ENCODE measurements at places on chromosomes 3 and 15.

DNA sequence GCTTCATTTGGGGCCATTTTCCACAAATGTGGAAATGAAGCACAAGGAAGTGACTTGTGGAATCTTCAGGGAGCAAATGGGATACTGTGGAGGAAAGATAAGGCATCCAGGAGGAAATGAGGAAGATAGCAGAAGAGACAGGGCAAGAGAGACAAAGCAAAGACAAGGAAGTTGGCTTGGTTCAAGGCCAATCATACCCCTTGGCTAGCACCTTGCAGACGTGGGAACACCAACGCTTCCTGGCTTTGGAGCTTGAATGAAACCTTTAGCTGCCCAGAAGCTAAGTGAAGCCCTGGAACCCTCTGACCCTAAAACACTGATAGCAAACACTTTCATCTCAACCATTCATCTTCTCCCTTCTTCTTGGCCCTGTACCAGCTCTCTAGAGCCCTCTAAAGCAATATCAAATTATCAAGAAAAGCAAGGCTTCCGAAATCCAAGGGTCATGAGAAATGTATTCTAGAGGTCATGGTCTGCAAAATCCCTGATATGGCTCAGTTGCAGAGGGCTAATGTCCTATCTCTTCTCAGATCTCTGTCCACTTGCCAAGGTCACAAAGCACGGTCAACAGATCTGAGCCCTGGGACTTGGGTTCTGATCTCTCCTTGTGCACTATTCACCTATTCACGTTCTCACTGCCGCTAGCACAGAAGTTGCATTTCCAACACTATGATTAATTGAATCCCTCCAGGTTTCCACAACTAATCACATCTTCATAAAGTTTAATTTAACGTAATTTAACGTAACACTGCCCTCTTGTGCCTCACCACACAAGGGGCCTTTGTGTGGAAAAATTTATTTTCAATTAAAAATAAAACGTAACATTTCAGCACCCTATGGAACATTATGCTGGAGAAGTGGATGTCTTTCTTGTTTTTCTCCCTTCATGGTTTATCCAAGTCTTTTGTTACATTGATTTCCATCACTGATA, 557.6 kb upstream of the ADAMTS9 start:
- DNase-seq, result no peak

DNA sequence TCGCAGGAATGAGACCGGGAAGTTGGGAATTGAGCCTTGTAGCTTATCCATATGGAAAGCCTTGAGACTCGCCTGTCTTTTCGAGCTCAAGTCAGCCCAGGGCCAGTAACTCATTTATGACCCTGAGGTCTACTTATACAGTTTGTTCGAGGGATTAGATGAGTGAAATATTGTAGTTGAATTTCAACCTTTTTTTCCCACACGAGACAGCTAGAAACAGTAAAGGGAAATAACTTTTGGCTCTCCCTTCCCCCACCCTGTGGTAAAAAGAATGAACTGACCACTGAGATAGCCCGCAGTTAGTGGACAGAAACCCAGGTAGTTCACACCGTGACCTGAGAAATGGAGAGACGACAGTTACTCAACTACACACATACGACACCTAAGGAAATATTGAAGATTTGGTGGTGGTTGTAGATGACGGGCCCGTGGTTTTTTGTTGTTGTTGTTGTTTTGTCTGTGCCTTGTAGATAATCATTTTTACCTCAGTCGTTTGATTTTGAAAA, 841 bp downstream of the EIF3J start:
- peak; percentile 57 for DNase-seq

GRCh38 chr15:56537881-56538280, 72.9 kb upstream of the MNS1 start:
- DNase-seq, result no peak

DNA sequence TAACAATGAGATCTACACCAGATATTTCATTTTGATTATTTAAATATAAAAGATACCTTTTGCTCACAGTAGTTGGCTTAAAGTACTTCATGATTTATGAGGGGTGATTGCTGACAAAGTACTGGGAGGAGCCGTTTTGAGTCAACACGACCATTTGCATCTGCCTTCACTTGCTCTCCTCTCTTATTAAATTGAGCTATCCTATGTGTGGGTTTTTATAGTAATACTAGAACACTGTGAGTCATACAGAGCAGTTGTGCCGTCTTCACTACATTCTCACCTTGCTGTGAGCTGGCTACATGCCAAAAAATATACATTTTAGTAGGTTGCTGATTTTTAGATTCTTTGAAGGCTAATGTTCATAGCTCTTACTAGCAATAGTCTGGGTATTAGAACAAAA, 161.2 kb downstream of the ALCAM start:
- DNase-seq, result no peak

- no peak for DNase-seq
Measured at GRCh38 chr3:154625756-154626155, 195.8 kb upstream of the GPR149 start.

GRCh38 chr15:63501256-63502089, 2.9 kb upstream of the USP3 start:
- no peak for DNase-seq

DNA sequence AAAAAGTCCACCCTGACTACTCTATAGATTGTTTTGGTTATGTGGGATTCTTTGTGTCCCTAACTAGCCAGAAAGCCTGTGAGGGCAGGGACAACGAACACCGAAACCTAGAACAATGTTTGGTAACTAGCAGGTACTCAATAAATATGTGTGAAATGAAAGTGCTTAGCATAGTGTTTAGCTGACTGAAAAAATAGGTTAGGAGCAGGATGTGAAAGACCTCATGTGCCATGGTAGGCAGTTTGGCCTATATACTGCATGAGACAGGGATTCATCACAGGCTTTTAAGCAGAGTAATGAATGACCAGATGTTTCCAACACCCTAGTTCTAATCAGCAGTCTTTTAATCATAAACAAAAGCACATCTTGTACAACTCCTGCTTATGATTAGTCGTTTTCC, 64.2 kb downstream of the MYO5A start:
- DNase-seq, result no peak
